Stimulated activated CD8-positive, alpha-beta memory T cell treated with anti-CD3 and anti-CD28 coated beads, Interleukin-4, amount 100 ng/mL, for 24 hours (primary cell): ENCODE measurements at places on chromosomes 7 and 10.
A peak's percentile ranks its signal among the peaks of the same experiment; 100 is the strongest.

GRCh38 chr7:143908120-143908519, 6.1 kb upstream of the TCAF1 start:
- no peak for DNase-seq

GRCh38 chr7:88146616-88147015, 73.2 kb downstream of the SRI start:
- DNase-seq, result no peak

DNA sequence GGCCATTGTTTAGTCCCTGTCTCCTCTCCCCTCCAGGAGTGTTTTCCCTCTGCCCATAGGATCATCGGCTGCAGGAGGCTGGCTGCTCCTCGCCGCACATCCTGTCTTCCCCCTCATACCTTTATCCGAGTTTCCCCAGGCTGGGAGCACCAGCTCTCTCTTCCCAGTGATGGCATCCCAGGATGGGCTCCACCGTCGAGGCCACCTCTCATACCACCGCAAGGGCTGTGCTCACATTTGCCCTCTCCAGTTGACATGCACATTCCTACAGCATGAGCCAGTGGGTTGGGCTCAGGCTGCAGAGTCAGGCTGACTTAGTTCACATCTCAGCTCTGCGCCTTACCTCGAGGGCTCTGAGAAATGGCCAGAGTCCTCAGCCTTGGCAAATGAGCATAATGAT, 12.1 kb downstream of the HKDC1 start:
- no peak for DNase-seq

DNA sequence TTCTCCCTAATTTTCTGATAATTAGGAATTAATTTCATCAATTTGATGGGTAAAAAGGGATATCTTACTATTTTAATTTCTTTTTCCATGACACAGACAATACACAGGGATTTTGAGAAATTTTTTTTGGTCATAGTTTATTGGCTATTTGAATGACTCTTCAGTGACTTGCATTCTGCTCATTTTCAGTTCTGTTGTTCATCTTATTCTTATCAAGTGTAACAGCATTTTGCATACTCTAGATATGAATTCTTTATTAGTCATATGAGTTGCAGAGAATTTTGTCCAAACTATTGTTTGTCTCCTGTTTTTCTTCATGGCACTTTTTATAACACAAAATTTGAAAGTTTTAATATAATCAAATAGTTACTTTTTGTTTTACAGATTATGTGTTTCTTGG, 41.7 kb downstream of the MKLN1 start:
- DNase-seq, result no peak

DNA sequence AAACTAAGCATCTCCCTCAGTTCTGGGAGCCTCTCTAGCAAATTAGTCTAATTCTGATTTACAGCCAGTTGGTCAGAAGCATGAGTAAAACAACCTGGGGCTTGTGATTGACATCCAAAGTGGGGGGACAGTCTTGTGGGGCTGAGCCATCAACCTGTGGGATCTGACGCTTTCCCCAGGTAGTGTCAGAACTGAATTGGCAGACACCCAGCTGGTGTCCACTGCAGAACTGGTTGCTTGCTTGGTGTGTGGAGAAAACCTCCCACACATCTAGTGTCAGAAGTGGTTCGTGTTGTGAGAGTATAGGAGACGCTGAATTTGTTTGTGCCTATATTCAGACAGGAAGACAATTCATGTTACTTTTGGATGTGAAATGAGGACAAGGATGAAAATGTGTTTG, 92.2 kb upstream of the PDCD4 start:
- DNase-seq, result no peak

GRCh38 chr10:125156739-125157480, 3.5 kb downstream of the CTBP2 start:
- no peak for DNase-seq

DNA sequence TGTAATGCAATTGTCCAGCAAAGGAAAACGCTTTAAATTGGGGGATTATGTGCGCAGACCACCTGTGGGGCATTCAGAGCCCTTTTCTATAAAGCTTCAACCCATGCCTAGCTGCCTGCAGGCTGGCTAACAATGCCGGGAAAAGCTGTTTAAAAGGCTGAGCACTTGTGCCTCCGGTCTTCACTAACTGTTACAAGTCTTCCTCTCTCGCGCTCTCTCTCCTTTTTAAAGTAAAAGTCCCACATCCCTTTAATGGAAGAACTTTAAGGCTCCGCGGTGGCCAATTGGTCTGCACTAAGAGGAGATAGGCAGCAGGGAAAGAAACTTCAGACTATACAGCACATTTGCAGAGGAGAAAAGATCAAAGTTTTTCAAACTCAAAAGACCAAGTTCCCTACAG, 4.6 kb downstream of the FZD8 start:
- DNase-seq, result no peak

DNA sequence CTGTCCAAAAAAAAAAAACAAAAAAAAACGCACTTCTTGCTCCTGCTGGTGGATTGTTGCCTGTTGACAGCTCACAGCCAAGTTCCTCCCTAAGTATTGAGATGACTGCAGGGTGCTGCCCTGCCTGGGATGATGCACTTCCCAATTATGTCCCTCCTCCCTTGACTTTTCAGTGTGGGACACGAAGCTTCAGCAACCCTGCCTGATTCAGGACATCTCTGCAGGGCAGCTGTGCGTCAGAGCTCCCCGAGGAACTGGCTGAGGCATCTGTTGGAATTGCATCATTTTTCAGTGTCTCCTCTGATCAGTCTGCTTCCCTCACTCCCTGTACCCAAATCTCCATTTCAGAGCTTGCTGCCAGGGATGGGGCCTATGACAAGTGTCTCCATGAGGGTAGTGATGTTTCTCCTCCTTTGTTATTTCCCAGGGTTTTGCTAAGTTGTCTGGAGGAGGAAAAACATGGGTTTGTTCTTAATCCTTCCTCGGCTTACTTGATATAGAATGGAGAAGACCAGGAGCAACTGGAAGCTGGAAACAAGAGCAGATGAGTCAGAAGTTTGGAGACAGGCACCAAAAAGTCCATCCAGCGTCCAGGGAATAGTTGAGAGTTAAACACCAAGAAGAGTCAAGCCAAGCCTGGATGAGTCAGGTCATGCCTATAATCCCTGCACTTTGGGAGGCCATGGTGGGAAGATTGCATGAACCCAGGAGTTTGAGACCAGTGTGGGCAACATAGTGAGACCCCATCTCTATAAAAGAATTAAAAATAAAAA, 355.1 kb downstream of the GALNT17 start:
- no peak for DNase-seq

DNA sequence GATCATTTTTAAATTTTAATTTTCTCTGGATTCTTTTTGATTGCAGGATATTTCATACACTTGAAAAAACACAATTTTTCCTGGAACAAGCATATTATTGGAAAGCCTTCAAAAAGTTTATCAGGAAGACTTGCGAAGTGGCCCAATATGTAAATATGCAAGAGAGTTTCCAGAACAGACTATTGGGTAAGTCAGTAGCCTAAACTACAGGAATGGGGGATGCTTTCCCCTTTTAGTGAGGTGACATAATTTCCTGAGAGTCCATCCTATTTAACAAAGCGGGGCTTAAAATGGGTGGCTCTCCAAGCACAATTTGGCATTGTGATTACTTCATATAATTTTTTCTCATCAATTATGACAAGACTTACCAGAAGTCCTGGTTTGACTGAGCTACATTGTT, 77.9 kb downstream of the ABCA13 start:
- no peak for DNase-seq

DNA sequence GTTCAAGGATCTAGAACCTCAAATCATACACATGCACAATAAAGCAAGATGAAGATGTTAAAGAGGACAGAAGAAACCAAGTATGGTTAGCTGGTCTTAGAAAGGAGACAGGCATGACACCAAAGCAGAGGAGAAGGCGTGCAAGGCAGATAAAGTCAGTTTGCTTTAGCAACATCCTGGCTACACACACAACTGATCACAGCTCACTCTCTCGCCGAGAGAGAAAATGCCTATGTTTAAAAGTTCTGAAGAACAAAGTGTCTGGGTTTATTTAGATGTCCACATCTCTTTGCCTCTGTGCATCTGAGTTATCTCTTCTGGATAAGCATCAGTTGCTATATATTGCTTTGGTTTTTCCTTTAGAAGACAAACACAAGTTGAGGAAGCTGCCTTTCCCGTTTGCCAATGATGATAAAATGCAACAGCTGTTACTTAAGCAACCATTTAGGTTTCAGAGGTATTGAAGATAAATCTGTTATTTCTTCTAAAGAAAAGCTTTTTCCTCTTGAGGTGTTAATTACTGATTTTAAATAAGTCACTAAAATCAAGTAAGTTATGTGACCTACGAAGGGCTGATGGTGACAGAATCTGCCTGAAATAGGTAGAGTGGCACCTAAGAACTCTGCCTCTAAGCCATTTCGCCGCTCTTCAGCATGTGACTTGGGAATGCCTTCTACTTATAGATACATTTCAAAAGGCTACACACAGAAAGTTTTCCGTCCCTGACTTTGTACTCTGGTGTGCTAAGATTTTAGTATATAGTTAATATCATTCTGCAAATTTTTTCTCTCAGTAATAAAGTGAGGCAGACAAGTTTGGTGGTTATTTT, 146.2 kb upstream of the ASAH2 start:
- no peak for DNase-seq

GRCh38 chr7:17787257-17787656, 153.0 kb downstream of the SNX13 start:
- DNase-seq, result no peak

GRCh38 chr10:7507887-7508726, 97.3 kb upstream of the SFMBT2 start:
- DNase-seq, result no peak

GRCh38 chr10:29836396-29836795, 201.6 kb upstream of the SVIL start:
- DNase-seq, result no peak

DNA sequence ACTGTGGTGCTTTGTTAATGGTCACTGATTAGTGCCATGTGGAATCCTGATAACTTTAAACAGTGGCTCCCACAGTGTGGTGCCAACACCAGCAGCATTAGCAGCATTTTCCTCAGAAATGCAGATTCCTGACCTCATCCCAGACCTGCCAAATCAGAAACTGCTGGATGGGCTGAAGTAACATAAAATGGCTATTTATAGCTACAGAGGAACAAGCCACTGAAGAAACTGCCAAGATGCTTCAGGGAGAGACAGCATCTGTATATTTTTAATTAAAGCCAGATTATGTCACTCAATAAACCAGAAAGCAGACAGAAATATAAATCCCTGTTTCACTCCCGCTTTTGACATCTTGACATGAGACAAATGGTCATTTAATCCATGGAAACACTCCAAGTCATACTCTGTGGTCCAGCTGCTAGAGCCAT, 178.5 kb downstream of the AMPH start:
- DNase-seq, result no peak

- DNase-seq, result no peak
These were observed 6.5 kb upstream of the HERPUD2 start for GRCh38 chr7:35701287-35701900.

DNA sequence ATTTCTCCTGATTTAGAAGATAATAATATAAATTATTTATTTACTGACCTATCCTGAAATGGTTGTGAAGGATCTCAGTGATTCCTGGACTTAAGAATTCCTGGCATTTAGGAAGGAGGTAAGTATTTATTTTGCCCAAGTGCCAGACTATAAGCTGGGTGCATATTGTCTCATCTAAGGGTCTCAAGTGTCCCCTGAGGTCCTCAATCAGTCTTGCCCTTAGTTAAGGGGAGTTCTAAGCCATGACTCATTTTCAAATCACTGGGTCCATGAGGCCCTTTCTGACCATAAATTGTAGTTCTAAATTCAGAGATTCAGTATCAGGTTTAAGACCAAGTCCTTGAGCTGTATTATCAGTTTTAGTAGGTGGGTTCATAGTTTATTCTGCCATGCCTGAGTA, 251.6 kb upstream of the MEOX2 start:
- DNase-seq, result no peak

DNA sequence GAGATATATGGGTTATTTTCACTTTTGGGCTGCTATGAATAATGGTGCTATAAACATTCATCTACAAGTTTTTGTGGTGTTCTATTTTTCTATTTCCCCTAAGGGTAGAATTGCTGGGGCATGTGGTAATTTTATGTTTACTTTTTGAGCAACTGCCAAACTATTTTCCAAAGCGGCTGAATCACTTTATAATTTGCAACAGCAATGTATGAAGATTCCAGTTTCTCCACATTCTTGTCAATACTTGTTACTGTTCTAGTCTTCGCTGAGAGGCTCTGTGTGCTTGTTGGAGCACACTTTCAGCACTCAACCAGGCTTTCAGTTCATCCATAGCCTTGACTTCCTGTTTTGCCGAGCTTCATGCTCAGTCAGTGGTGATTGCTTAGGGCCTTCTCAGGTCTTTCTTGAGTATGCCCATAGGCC, 39.0 kb downstream of the ADK start:
- no peak for DNase-seq

DNA sequence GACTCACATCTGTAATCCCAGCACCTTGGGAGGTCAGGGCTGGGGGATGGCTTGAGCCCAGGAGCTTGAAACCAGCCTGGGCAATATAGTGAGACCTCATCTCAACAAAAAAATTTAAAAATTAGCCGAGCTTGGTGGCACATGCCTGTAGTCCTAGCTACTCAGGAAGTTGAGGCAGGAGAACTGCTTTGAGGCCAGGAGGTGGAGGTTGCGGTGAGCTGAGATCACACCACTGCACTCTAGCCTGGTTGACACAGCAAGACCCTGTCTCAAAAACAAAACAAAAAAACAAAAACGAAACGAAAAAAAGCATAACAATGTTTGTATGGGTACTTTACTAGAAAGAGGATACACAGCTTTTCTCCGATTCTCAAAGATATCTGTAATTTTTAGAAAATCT, 31.8 kb downstream of the WNT16 start:
- no peak for DNase-seq

GRCh38 chr10:86711513-86712316, 43.4 kb downstream of the LDB3 start:
- peak; percentile 42 for DNase-seq

- no peak for DNase-seq
These were observed 29.4 kb upstream of the AMPH start for GRCh38 chr7:38660427-38661099.

DNA sequence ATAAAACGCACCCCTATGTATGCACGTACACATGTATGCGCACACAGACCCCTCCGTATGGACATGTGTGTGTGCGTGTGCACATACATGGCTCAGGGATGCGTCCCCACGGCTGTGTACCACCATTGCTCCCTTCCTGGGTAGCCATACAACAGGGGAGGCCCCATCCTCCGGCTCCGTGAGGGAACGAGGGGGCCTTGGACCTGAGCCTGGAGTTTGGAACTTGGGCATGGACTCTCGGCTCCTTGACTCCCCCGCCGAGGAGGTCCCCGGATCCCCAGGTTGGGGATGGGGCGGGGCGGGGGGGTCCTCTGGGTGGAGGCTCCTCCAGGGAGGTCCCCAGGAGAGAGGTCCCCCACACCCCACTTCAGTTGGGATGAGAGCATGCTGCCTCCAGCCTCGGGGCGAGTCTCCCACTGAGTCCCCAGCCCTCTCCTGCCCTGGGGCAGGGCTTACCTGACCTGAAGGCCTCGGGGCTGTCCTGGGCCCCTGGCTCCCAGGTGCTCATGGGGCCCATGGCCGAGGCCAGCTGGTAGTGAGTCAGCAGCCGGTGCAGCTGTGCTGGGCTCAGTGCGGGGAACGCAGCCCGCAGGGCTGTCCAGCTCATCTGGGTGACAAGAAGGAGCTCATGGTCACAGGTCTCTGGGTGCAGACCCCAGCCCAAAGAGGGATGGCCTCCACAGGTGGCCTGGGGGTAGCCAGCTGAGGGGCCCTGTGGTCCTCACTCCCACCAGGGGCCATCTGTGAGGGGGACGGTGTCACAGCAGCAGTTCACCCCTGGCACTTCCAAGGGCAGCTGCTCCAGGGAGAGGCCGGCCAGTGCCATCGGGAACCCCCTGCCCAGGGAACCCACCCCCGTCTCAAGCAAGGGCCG, 29.9 kb downstream of the AP5Z1 start:
- DNase-seq, result no peak
